GM13977 (cell line): ENCODE measurements at places on chromosomes 3 and 15.

- no peak for DNase-seq
These were observed 2.3 kb upstream of the P2RY13 start for GRCh38 chr3:151331696-151332095.

- DNase-seq = no peak
These were observed 66.6 kb downstream of the GAP43 start for GRCh38 chr3:115689928-115690327.

DNA sequence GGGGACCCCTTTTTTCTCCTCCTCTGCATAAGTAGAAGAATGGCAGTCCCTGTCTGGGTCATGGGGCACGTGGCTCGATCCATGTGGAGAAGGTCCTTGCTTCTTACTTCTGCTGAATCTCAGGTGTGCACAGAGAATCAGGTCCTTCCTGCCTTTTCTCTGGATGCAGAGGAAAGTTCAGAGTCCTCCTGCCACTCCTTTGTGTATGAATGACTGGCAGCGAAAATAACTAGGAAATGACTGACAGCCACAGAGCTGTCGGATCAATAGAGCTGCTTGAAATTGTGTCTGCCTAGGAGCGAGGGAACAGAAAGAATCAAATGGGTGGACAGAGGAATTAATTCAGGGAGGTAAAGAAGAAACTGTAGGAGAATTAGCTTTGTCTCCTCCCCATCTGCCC is 49.6 kb upstream of the ROPN1 start:
- DNase-seq = no peak

GRCh38 chr15:59002418-59002859 is 15.0 kb downstream of the RNF111 start:
- DNase-seq = no peak

- DNase-seq = no peak
These were observed 473.8 kb downstream of the TAFA4 start for GRCh38 chr3:68458581-68458980.

DNA sequence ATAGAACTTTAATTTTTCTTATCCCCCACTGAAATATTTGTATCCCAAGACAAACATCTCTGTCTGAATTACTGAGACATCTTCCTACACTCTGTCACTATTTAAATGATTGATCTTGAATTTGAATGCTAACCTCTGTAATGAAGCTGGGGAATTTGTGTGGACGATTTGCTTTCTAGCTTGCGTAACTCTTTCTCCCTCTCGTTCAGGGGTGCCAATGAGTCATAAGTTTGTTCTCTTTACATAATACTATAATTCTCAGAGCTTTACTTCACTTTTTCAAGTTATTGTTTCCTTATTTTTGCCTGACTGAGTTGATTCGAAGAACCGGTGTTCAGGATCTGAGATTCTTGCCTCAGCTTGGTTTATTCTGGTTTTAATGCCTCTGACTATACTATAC is 783.3 kb upstream of the CADM2 start:
- DNase-seq = no peak

DNA sequence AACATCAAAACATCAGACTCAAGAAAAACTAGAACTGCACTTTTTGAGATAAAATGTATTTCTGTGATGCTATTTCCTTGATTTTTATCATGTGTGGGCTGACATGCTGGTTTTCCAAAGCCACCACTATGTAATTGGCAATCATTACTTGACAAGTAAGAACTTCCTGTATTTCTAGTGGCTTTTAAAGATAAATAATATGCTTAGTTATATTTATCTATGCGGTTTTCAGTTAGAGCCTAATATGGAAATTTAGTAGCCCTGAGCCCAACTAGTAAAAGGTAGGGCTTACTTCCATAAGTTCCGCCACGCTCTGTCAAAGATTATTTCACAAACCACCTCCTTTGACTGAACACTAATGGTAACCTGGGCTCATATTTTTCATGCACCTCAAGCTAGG is 91.6 kb downstream of the PPARG start:
- DNase-seq = no peak

- no peak for DNase-seq
These were observed 114.3 kb downstream of the CORO2B start for GRCh38 chr15:68693071-68693470.

GRCh38 chr3:172280406-172281051 is 167.7 kb downstream of the GHSR start:
- no peak for DNase-seq

- DNase-seq = no peak
These were observed 27.8 kb downstream of the MFN1 start for GRCh38 chr3:179375091-179375999.

GRCh38 chr3:18809640-18810305 is 338.5 kb upstream of the KCNH8 start:
- no peak for DNase-seq

DNA sequence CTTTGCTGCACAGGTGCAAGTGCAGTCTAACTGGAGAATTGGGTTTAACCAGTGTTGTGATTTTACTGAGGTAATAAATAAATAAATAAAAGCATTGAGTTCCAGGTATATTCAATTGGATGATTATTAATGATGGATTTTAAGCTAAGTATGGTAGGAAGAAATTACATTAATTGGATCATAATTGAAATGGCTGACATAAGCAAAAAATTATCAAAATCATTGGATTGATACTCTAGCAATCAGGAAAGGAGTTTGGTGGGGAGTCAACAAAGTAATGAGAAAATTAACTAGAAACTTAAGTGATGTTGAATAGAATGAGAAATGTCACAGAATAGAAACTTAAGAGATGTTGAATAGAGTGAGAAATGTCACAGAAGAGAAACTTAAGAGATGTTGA is 981.9 kb downstream of the SI start:
- DNase-seq = no peak

GRCh38 chr15:98980899-98981228 is 26.7 kb downstream of the PGPEP1L start:
- no peak for DNase-seq

DNA sequence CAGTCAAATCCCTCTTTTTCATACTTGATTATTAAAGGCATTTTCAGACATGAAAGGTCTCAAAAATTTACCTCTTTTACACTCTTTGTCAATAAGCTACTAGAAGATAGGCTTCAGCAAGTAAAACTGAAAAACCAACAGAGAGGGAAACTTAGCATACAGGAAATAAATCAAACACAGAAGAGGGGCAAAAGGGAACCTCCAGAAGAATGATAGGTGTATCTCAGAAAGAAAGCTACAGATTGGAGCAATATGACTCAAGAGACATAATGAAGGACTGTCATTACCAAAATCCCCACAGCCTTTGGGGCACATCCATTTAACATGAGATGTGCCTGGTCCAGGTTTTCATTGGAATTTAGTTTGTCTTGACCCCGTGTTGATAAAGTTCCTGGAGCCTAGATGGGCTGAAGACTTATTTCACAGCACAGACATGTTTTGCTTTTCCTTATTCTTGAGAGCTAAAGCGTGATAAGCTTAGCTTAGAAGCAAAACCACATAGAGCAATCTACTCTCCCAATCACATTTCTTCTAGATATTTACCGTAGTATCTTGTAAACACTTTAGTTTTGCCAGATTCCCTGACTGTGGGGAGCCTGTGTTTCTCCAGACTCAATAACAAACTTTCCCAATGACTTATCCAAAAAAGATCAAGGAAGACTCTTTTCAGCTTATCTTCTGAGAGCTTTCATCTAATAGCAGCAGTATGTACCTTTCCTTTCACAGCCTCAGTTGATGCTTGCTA is 11.7 kb downstream of the LRRFIP2 start:
- peak; percentile 42 for DNase-seq

DNA sequence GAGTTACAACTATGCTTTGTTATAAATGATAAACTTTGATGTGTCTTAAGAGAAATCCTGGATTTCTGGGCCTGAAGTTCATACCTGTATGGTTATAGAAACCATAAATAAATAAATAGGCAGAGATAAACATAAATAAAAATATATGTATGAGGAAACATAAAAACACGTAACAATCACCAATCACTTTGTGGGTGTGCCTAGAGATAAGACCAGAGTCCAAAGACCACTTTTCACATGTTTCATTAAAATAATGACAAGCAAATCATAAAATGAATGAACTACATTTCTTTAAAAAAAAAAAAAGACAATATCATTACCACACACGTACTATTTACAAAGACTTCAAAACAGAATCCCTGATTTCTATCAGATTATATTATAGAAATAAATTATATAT is 14.1 kb downstream of the PIK3R4 start:
- no peak for DNase-seq

DNA sequence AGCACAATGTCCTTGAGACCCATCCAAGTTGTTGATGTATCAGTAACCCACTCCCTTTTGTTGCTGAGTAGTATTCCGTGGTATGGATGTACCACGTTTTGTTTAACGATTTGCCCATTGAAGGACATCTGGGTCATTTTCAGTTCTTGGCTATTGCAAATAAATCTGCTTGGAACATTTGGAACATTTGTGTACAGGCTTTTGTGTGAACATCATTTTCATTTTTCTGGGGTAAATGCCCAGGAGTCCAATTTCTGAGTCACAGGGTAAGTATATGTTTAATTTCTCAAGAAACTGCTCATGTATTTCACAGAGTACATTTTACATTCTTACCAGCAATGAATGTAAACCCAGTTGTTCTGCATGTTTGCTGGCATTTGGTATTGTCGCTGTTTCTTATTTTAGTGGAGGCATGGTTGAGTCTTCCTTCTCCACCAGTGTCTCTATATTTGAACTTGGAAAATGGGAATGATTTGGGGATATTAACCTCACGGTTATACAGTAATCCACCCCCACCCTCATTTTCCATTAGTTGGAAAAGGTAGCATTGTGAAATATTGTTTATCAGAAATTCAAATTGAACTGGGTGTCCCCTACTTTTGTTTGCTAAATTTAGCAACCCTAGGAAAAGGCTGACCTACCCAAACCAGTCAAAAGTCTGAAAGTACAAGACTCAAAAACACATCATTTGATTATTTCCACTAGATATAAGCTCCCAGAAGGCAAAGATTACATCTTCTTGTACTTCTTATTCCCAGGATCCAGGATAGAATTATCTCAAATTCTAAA is 30.8 kb downstream of the POMGNT2 start:
- no peak for DNase-seq

- DNase-seq = no peak
These were observed 14.9 kb upstream of the MAGI1 start for GRCh38 chr3:66053550-66054094.

- DNase-seq = no peak
These were observed 921 bp downstream of the FBXL2 start for GRCh38 chr3:33278163-33278562.

DNA sequence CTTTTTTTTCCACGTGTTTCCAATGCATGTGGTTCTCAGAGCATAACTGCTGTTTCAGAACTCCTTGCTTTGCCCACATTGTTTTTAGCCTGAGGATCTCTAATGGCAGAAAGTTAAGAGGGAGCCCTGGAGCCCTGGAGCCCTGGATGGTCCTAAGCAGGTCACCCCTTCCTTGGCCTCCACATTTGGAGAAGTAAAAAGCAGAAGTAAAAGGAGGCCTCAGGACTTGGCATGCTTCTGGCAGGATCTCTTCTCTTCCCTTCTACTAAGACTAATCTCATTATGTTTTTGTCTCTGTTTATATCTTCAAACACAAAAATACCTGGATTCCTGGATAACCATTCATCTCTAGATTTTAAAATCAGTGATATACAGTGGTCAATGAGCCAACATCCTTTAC is 50.1 kb downstream of the P2RY1 start:
- DNase-seq = no peak

DNA sequence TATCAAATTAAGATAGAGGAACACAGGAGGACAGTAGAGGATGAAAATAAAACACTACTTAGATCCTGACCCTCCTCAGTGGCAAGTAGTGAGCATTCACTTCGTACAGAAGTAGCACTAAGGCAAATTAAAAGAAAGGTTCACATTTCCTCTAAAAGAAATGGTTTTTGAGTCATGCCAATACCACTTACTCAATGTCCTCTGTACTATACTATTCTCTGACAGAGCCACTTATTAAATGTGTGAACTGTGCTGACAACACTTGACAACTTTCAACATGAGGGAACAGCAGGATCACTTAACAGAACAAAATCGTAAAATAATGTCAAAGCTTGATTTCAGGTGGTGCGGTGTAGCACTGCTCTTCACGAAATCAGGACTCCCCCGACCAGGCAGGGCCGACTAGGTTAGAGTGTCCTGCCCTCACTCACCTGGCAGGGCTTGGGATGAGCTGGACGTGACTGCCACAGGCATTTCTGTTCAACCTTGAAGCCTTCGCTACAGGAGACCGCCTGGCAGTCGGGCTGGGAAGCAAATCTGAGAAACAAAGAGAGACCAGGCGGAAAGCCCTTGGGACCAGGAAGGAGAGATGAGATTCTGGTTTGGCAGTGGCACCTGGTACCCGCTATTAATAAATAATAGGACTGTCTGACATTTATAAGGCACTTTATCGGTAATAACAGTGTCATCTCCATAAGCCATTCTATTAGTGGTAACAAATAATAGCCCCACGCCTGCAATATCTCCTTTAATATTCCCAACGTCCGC is 611 bp upstream of the SLC27A2 start:
- no peak for DNase-seq

DNA sequence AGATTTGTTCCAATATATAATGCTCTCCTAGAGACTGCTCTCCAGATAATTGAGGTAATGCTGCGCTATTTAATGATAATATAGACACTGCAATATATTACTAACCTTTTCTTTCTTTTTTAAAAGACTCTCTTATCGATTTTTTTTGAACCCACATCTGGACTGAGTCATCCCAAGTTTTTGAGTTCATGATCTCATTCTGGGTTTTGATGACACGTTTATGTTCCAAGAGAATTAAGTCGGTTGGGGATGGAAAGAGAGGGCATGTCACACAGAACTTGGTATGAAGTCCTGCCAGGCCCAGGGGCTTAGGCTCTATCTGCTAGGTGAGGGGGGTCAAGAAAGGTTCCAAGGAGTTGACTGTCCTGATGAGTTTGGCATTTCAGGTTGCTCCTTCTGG is 431.1 kb downstream of the MFSD1 start:
- DNase-seq = no peak

DNA sequence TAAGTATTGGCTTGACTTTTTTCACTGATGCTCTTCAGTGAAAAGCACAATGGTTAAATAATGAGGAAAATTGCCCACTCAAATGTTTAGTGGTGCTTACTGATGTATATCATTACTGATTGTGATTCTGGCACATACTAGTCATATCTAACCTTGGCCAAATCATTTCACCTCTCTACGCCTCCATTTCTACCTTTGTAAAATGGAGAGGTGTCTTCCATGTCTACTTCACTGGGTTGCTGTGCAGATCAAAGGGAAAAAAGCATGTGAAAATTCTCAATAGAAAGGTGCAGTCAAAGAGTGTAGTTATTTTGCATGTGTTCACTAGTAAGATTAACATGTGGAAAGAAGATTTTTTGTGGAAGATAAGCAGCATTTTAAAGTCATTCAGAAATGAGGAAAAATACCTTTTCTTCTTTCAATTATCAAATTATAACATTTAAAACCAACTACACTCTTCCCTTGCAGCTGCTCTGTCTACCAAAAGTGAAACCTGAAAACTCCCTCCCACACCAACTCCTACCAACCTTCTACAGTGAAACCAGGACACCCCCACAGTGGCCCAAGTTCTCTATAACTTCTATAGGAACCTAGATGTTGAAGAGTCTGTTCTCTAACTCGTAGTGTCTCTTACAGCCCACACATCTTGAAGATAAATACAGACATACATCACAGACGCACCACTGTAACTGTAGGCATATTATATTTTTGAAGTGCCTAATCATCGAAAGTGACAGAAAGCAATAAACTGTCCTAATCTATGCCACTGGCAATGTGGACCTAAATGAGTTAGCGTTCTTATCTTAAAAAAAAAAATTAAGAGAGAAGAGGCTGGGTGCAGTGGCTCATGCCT is 1.4 kb downstream of the CD200R1 start:
- DNase-seq = peak; percentile 18
